ENCODE measurements at places on chromosomes 11 and 22.

DNA sequence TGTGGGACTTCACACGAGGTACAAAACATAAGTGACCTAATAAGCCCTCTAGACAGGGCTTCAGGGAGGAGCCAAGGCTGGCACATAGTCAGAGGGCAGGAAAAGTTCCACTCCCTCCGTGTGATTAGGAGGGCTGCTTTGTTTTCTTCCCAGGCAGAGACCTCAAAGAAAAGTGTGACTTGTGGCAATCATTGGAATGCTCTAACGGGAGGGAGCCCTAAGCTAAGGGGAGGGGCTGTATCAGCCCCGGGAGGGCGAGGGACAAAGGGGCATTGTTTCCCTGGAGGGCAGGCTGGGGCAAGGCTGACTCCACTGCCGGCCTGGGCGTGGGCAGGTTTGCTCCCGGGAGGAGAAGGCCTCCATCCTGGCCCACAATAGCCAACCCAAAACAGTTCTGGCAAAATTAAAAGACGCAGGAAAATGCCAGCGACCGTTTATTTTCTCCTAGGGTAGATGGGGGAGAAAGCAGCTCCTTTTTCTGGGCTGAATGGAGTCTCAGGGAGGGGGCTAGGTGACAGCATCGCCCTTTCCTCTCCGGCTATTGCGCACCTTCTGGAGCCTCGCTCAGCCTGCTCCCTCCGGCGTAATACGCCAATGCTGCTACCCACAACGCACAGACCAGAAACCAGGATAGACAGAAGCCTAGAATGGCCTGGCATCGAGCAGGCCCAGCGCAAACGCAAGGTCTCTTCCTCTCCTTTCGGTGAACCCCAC, 60.2 kb downstream of the ENDOD1 start:
- peak; percentile 78 for DNase-seq

- no peak for DNase-seq
Observed at GRCh38 chr22:32361257-32361656, 3.6 kb downstream of the RFPL3 start.

GRCh38 chr22:41825376-41825775, 7.5 kb upstream of the SREBF2 start:
- no peak for DNase-seq

DNA sequence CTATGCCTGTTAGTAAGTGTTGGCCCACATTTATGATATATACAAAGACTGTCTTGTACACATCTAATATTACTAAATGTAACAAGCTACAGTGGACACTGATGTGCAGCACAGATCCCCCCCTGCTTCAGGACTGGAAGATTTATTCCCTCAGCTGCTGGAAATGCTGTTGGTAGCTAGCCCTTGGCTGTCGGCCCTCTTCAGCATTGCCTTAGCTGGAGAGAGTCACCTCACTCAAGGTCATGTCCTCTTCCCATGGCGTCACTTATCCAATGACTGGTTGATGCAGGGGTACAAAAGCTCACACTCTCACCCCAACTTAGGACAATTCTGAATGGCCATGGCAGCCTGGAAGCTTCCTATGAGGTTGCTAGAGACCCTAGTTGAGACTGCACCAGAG, 312.7 kb downstream of the SOX6 start:
- DNase-seq: no peak

DNA sequence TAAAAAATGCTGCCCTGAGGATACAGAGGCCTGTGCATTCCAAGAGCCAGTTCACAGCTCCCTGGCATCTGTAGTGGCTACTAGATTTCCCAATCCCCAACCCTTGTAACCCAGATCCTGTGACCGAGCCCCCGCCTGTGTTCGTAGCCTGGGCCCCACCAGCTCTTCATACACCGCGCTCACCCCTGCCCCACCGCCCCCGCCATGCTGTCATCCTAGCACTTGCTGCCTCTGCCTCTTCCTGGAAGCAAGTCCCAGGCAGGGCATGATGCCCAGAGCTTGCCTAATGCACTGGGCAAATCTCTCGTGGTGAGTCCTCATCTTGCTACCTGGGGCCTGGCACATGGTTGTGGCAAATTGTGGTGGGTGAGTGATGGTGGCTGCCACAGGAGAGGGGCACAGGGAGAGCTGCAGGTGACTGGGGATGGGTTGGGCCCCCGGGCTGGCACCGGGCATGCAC, 7.1 kb downstream of the MGAT3 start:
- DNase-seq: no peak

DNA sequence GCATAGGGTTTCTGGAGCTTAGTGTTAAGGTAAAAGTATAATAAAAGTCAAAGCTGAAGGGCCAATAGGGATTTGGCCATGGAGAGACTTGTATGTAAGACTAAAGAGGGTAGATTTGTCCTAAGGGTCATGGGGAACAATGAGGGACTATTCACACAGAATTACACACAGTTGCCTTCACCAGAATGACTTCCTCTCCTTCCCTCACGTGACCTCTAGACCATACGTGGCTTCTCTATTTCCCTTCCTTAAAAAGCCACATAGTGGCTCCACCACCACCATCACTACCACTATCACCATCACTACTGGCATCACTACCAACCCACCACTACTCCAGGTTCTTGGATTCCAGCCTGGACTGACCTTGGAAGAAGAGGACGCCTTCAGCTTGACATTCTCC, 2.8 kb downstream of the HPX start:
- no peak for DNase-seq

GRCh38 chr11:45795379-45795778, 9.6 kb upstream of the SLC35C1 start:
- DNase-seq: no peak

GRCh38 chr11:17354601-17354991, 3.0 kb downstream of the NCR3LG1 start:
- DNase-seq: peak; percentile 82

GRCh38 chr11:45260071-45260470, 26.1 kb downstream of the SYT13 start:
- DNase-seq: no peak

DNA sequence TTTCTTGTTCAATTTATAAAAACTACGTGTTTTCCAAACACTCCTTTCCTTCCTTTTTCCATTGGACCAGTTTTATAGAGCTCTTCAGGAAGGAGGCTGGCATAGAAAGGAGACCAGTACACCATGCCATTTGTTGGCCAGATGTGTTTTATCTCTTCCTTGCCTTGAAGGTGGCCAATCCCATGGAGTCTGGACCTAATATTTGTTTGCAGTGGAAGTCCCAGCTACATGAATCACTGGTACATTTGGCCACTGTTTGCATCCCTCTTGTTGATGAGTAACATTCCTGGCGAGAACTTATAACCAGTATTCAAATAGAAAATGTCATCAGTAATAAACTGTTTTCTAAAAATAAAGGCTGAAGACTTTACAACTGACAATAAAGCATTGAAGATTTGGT, 110.2 kb downstream of the ANO3 start:
- no peak for DNase-seq

- no peak for DNase-seq
Observed at GRCh38 chr11:112336356-112336886, 75.8 kb upstream of the PLET1 start.

DNA sequence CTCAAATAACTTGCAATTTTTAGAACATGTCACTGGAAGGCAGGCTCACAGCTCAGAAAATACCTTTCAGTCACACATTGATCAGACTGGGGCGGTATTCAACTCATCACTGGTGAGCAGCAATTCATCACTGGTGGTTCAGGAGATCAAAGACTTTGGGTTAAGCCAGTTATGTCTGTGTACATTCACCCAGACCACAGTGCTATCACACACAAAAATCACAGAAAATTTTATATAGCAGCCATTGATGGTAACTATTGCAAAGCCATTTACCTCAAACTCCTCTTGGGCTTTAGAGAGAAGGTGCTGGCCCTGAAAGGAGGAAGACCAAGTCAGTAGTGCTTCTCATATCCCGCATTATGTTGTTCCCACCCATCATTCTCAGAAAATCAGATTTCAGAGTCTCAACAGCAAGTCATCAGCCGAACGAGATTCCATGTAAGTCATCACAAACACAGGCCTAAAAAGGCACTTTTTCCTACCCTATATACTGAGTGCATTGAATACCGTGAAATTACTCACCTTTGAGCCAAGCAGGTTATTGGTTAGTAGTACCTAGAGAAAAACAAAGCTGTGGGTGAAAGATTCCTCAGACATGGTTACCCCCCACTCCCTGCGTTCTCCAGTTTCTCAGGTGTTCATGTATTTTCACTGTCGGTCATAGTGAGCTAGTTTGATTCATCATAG, 14.0 kb upstream of the WDR74 start:
- DNase-seq: no peak

DNA sequence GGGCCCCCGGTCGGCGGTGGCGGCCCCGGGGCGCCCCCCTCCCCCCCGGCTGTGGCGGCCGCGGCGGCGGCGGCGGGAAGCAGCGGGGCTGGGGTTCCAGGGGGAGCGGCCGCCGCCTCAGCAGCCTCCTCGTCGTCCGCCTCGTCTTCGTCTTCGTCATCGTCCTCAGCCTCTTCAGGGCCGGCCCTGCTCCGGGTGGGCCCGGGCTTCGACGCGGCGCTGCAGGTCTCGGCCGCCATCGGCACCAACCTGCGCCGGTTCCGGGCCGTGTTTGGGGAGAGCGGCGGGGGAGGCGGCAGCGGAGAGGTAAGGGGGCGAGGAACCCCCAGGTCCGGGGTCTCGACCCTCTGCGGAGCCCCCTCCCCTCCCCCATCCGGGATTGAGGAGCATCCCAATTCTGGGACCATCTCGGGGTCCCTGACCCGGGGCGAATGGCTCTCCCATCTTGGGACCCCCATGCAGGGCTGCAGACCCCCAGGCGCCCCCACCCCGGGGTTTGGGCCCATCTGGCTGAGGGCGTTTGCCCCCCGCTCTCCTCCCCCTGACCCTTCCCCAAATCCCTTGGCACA, 431 bp downstream of the KMT2A start:
- DNase-seq: no peak

- no peak for DNase-seq
Observed at GRCh38 chr11:115263799-115264656, 240.2 kb downstream of the CADM1 start.

- no peak for DNase-seq
Observed at GRCh38 chr11:87190071-87190470, 152.3 kb downstream of the TMEM135 start.

- DNase-seq: no peak
Observed at GRCh38 chr22:19174106-19175025, 4.2 kb downstream of the SLC25A1 start.

DNA sequence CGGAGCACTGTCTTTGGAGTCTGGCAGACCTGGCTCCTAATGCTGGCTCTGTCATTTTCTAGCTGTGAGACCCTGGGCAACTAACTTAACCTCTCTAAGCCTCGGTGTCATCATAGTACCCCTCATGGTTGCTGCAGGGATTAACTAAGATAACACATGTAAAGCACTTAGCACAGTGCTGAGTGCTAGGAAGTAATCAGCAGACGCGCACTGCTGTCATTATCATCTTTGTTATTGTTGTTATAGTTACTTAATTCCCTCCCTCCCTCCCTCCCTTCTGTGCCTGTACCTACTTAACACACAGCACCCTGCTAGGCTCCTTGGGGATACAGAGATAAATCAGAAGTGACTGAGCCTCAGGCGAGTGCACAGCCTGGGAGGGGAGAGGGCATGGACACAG, 104.7 kb upstream of the PITPNB start:
- DNase-seq: no peak

GRCh38 chr11:75492181-75492820, 33.4 kb downstream of the GDPD5 start:
- no peak for DNase-seq

DNA sequence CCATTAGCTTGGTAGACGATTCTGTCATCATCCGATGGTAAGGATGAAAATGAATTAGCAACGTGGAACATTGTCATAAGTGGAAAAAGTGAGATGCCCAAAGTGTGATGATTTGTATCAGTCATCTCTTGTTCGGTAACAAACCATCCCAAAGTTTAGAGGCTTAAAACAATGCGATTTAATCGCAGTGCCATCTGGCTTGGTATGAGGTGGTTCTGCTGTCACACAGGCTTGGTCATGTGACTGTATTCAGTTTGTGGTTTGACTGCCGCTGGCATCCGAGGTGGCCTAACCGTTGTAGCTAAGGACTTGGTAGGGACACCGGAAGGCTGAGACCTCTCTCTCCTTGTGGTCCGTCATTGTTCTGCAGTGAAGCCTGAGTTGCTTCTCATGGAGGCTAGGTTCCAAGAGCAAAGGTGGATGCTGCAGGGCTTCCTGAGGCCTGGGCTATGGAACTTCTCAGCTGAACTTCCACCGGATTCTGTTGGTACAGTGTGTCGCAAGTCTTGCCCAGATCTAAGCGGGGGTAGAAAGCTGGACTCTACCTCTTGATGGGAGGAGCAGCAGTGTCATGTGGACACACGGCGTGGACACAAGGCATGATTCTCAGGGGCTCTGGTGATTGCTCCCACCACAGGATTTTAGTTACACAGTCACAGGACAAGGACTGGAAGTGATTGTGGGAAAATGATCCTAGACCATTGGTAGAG, 36.3 kb downstream of the BCR start:
- DNase-seq: no peak

DNA sequence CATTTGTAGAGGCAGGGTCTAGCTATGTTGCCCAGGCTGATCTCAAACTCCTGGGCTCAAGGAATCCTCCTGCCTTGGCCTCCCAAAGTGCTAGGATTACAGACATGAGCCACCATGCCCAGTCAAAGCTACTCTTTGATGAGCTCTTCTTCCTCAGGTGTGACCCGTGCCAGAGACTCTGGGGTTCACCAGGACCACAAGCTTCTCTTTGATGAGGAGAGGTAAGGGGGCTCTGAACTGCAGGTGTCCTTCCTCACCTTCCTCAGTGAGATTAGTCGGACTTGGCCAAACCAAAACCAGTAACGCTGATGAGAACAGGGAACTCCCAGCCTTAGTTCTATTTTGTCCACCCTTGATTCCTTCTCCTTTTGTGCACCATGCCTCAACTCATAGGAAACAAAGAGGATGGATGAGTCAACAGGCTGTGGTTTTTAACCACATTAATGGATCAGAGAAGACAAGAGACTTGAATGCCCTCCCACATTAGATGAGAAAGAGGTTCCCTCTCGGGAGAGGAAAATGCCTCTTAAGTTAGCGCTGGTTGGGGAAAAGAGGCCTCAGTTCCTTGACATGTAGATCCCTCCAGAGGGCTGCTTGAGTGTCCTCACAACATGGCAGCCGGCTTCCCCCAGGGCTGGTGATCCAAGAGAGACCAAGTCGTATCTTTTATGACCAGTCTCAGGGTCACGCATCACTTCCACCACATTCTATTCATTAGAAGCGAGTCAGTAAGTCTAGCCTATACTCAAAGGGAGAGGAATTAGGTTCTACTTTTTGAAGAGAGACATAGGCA, 25.7 kb upstream of the CTR9 start:
- DNase-seq: peak; percentile 24

DNA sequence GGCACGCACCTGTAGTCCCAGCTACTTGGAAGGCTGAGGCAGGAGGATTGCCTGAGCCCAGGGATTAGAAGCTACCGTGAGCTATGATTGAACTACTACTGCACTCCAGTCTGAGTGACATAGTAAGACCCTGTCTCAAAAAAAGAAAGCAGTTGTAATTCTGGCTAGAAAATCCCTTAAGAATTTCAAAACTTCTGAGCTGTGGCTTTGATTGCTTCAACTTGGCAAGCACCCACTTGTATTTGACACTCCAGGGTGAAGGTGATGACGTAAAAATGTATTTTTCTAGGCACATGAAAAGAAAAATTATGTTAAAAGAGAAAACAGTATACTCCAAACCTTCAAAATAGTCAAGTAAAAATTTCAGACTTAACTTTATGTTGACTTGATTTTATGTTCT, 23.6 kb upstream of the ALKBH3 start:
- no peak for DNase-seq

All from LoVo (cell line).